ENCODE measurements at places on chromosomes 6 and 20.

GRCh38 chr6:37155394-37156312 lies 14.3 kb upstream of the PIM1 start:
- peak overlapping the region; percentile 94 for H3K27ac ChIP-seq
- peak overlapping the region; percentile 72 for H3K4me3 ChIP-seq
- H3K36me3 ChIP-seq = no peaks in the 10 kb centered on the region
- peaks cover 20% of the 10 kb centered on the region for H3K4me1 ChIP-seq
- peak; percentile 78 for DNase-seq

DNA sequence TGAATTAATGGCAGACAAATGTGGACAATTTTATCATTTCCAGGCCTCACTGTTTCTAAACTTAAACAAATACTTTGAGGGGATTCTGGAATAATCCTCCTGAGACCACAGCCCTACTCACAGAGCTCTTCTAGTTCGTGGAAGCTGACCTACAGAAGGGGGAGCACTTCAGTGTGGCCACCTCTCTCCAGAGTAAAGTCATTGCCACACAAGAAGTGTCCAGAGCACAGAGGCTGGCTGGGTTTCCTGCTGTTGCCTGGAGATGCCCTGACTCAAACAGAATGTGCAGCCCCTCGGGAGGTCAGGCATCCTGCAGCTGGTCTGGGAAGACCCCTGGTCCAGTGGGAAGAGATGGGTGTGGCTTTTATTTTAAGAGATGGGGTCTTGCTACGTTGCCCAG lies 110.9 kb downstream of the QRSL1 start:
- peaks cover 70% of the 10 kb centered on the region for H3K4me1 ChIP-seq
- H3K27me3 ChIP-seq = no peaks in the 10 kb centered on the region
- no peak for DNase-seq
- peak overlapping the region; percentile 74 for H3K27ac ChIP-seq
- H3K36me3 ChIP-seq = peaks cover 5% of the 10 kb centered on the region

- no peak overlapping the region for H3K27ac ChIP-seq
- no peak overlapping the region for H3K4me3 ChIP-seq
- no peak for DNase-seq
- H3K27me3 ChIP-seq = peaks cover 11% of the 10 kb centered on the region
- no peaks in the 10 kb centered on the region for H3K36me3 ChIP-seq
- peaks cover 39% of the 10 kb centered on the region for H3K4me1 ChIP-seq
Observed at GRCh38 chr6:43718387-43719105, 31.0 kb upstream of the MRPS18A start.

GRCh38 chr20:3247638-3248037 lies 8.6 kb upstream of the SLC4A11 start:
- H3K27me3 ChIP-seq = peaks cover 53% of the 10 kb centered on the region
- no peak overlapping the region for H3K4me3 ChIP-seq
- peaks cover 11% of the 10 kb centered on the region for H3K4me1 ChIP-seq
- DNase-seq = no peak
- H3K27ac ChIP-seq = no peak overlapping the region
- no peaks in the 10 kb centered on the region for H3K36me3 ChIP-seq

GRCh38 chr6:131954059-131954774 lies 3.0 kb upstream of the CCN2 start:
- H3K36me3 ChIP-seq = no peaks in the 10 kb centered on the region
- DNase-seq = no peak
- no peak overlapping the region for H3K4me3 ChIP-seq
- H3K27ac ChIP-seq = no peak overlapping the region

- DNase-seq = no peak
- no peaks in the 10 kb centered on the region for H3K4me1 ChIP-seq
- peak overlapping the region; percentile 72 for H3K27ac ChIP-seq
Observed at GRCh38 chr6:167307342-167307955, 16.3 kb downstream of the UNC93A start.

DNA sequence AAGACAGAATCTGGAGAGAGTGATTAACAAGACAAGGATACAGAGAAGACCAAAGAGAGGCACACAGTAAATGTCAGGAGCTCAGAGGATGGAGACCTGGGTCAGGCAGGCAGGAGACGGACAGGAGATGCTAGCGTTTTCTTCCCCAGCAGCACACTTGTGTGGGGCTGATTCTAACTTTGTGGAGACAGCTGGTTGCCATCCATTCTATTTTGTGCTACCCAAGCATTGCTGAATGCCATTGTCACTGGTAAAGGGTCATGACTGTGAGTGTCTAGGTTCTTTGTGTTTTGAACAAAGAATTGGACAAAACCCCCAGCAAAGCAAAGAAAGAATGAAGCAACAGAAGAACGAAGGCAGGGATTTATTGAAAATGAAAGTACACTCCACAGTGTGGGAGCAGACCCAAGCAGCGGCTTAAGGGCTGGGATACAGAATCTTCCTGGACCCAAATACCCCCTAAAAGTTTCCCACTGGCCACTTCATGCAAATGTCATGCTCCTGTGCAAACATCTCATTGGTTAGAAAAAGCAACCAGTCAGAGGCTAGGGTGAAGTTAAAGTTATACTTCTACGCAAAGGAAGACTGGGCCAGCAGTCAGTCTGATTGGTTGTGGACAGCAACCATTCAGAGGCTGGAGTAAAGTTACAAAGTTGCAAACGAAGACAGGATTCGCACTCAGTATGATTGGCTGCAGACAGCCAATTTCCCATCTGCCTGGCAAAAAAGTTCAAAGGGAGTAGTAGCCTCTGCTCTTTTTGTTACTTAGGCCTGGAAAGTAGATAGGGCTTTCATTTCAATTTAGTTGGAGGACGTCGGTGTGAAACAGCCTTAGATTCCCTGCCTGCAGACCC lies 17.5 kb downstream of the PTK7 start:
- no peaks in the 10 kb centered on the region for H3K36me3 ChIP-seq
- H3K27me3 ChIP-seq = no peaks in the 10 kb centered on the region
- peak overlapping the region; percentile 15 for H3K4me3 ChIP-seq
- no peaks in the 10 kb centered on the region for H3K4me1 ChIP-seq
- no peak overlapping the region for H3K27ac ChIP-seq
- no peak for DNase-seq

- H3K36me3 ChIP-seq = no peaks in the 10 kb centered on the region
- no peaks in the 10 kb centered on the region for H3K27me3 ChIP-seq
- peak overlapping the region; percentile 50 for H3K4me3 ChIP-seq
- H3K4me1 ChIP-seq = peaks cover 62% of the 10 kb centered on the region
Observed at GRCh38 chr6:166849749-166850183, 106.6 kb downstream of the RNASET2 start.

DNA sequence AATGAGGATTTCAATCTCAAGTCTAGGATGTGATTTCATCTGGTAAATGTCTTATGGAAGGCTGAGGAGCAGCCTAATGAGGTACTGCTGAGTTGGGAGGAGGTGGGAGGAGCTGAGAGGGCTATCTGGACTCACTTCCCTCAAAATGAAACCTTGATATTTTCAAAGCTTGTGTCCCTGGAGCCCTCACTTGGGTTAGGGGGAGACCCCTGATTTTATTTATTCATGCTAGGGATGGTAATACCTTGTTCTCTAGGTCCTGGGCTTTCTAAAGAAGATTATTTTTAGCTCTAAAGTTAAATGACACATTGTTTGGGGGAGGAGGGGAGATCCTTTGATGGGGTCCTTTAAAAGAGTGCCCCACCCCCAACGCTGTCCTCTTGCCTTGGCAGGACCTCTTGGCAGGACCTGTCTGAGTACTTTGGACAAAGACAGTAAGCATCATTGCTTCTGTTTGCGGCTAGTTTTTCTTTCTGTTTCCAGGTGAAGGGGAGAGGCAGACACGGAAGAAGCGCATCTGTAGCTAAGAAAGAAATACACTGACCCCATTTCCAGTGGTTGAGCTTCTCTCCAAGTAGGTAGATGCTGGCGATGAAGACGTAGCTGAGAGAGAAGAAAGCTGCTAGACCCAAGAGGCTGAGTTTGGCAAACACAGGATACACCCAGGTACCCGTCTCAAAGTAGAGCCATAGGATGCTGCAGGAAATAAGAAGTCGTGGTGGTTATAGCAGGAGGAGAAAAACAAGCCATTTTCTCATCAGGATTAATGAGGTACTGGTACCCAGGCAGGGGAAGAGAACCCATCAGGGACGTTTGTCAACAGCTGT lies 55.6 kb downstream of the ADTRP start:
- no peak overlapping the region for H3K27ac ChIP-seq
- H3K36me3 ChIP-seq = no peaks in the 10 kb centered on the region
- no peak overlapping the region for H3K4me3 ChIP-seq
- H3K27me3 ChIP-seq = peaks cover 8% of the 10 kb centered on the region
- peaks cover 4% of the 10 kb centered on the region for H3K4me1 ChIP-seq

- no peak overlapping the region for H3K4me3 ChIP-seq
- H3K4me1 ChIP-seq = no peaks in the 10 kb centered on the region
- H3K27me3 ChIP-seq = no peaks in the 10 kb centered on the region
- H3K27ac ChIP-seq = no peak overlapping the region
- DNase-seq = no peak
Observed at GRCh38 chr6:19525673-19526072, 311.5 kb upstream of the ID4 start.

DNA sequence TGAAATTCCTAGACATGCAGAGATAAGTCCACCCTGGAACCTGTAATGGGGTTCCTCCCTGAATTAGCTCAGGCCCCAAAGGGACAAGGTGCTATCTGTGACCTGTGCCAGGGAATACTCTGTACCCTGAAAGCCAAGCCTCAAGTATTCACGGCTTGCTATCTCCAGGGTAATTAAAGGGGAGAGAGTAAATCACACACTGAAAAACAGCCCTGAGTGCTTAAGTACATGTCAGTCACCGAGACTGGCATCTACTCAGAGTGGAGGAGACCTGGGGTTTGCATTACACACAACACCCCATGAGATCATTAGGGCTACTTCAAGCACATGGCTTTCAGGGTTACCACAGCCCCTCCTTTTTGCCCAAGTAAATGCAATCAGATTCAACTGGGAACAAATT lies 188.1 kb downstream of the CD83 start:
- H3K36me3 ChIP-seq = peaks cover 4% of the 10 kb centered on the region
- no peak overlapping the region for H3K27ac ChIP-seq

- no peaks in the 10 kb centered on the region for H3K27me3 ChIP-seq
- no peak for DNase-seq
- no peaks in the 10 kb centered on the region for H3K4me1 ChIP-seq
- H3K4me3 ChIP-seq = no peak overlapping the region
- H3K36me3 ChIP-seq = no peaks in the 10 kb centered on the region
Observed at GRCh38 chr20:37394543-37395409, 48.8 kb downstream of the SRC start.

GRCh38 chr6:40138273-40138720 lies 204.0 kb upstream of the MOCS1 start:
- H3K27me3 ChIP-seq = peaks cover 22% of the 10 kb centered on the region
- H3K36me3 ChIP-seq = no peaks in the 10 kb centered on the region
- no peak overlapping the region for H3K27ac ChIP-seq
- H3K4me3 ChIP-seq = no peak overlapping the region

DNA sequence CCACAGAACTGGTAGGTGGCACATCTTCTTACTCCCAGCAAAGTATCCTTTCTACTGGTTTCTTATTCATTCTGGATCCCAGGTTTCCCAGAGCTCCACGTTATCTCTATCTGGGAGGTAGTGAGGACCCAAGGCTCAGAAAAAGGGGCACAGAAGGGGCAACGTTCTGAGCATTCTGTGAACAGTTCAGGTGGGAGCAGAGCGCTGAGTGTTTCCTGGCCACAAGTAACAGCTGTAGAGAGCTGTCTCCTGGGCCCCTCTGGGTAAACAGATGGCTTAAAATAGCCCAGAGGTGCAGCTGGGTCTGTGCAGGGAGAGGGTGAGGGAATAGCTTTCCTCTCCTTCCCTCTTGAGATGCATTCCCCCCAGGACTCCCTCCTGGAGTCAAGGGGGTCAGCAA lies 2.1 kb downstream of the APOBEC2 start:
- H3K27ac ChIP-seq = peak overlapping the region; percentile 37
- DNase-seq = no peak
- peaks cover 25% of the 10 kb centered on the region for H3K4me1 ChIP-seq
- H3K4me3 ChIP-seq = no peak overlapping the region

- no peak overlapping the region for H3K4me3 ChIP-seq
- H3K27me3 ChIP-seq = peaks cover 20% of the 10 kb centered on the region
- peaks cover 43% of the 10 kb centered on the region for H3K4me1 ChIP-seq
Observed at GRCh38 chr20:60055740-60056139, 97.5 kb downstream of the CDH26 start.

DNA sequence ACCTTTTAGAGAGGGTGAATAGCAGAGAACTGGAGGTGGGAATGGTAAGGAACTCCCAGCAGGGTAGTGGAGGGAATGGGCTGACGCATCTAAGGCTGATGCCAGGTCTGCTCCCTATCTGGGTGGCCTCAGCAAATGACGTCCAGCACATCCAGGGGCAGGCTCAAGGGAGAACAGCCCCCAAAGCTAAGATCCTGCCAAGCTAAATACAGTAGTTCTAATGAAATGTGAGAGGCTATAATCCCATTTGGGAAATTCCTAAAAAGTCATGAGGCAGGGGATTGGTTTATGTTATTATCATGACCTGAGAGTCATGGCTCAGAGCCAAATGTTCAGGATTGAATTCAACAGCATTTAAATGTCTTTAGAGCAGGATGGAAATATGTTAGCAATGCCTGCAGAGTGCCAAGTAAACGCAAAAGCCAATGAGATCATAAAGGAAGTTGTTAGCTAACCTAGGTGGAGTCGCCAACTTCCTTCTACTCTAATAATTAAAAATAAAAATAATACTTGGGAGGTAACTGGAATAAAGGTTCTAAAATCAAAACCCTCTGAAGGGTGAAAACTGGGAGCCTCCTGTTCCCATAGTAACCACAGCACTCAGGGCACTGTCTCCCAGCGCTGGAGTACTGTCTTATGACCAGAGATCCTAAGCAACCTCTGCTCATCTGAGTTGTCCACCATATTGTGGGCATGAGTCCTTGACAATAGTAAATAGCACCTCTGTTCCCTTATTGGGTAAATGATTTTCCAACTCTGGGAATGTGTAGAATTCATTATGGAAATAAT lies 34.8 kb downstream of the IYD start:
- H3K27me3 ChIP-seq = peaks cover 53% of the 10 kb centered on the region
- DNase-seq = no peak
- peaks cover 19% of the 10 kb centered on the region for H3K36me3 ChIP-seq
- no peaks in the 10 kb centered on the region for H3K4me1 ChIP-seq
- H3K4me3 ChIP-seq = no peak overlapping the region
- H3K27ac ChIP-seq = no peak overlapping the region

DNA sequence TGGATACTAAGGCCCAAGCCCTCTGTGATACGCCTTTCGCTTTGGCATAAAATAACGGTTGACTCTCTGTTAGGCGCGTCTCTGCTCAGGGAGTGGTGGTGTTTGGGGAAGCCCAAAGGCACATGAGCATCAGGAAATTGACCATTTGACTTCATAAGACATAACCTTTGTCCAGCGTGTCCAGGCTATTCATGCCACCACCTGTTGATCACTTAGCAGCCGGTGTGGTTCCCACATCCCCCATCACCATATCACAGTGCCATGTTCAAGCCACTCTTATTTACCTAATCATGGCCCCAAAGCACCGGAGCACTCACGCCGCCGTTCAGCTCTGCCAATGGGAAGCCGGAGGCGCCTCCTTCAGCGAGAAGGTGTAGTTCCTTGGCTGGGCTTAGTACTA lies 27.9 kb downstream of the SLCO4A1 start:
- H3K27me3 ChIP-seq = no peaks in the 10 kb centered on the region
- H3K36me3 ChIP-seq = no peaks in the 10 kb centered on the region
- DNase-seq = no peak
- no peak overlapping the region for H3K4me3 ChIP-seq

Measured in naive B cell (primary cell).